ENCODE measurements at places on chromosomes 12 and 14. TPM values are rescaled to one million over a fixed set of nuclear protein-coding genes. Genes with fewer than 3 reads are reported as not detected.

Gene FAM186B
- 0.32 TPM for total RNA-seq

Gene MIP
- total RNA-seq: not detected

Gene CIDEB
- 25.6 TPM for total RNA-seq

Gene SIX6
- not detected for total RNA-seq

Gene CNTN1
- 38.6 TPM for total RNA-seq

Gene FLRT2
- 20.5 TPM for total RNA-seq

Gene SMAGP
- total RNA-seq: 40.4 TPM

Gene GALNT6
- 6.2 TPM for total RNA-seq

Gene PTPN21
- total RNA-seq: 33.7 TPM

Gene SLC7A7
- 72.7 TPM for total RNA-seq

Gene PIANP
- 5.0 TPM for total RNA-seq
